Naive thymus-derived CD4-positive, alpha-beta T cell (primary cell): ENCODE measurements at places on chromosomes 5 and 9. TPM values are rescaled to one million over a fixed set of nuclear protein-coding genes. Genes with fewer than 3 reads are reported as not detected.

The SPOCK1 gene
- polyA plus RNA-seq, result not detected

The CNTFR gene
- polyA plus RNA-seq, result not detected

The THBS4 gene
- polyA plus RNA-seq, result 0.16 TPM

The CD180 gene
- 0.22 TPM for polyA plus RNA-seq

The OR13C4 gene
- polyA plus RNA-seq, result not detected

The ZNF454 gene
- not detected for polyA plus RNA-seq

The PCDHGA12 gene
- polyA plus RNA-seq, result not detected
